ENCODE measurements at places on chromosomes 5 and 9.
A peak's percentile ranks its signal among the peaks of the same experiment; 100 is the strongest.

DNA sequence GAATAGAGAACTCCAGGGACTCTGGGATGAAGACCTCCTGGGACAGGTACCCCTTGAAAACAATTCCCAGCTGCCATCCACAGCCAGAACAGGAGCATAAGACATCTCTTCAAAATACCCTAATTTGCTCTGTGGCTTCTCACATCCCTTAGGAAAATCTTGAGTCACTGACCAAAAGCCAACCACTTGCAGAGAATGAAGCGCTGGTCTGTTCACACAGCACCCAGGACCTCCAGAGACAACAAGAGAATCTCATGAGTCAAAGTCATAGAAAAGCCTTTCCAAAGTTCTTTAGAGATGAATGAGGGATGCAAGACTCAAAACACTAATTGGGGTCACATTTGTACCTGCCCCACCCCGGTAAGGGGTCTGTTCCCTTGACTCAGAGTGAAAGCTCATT is 210.6 kb downstream of the SEMA5A start:
- DNase-seq: no peak

DNA sequence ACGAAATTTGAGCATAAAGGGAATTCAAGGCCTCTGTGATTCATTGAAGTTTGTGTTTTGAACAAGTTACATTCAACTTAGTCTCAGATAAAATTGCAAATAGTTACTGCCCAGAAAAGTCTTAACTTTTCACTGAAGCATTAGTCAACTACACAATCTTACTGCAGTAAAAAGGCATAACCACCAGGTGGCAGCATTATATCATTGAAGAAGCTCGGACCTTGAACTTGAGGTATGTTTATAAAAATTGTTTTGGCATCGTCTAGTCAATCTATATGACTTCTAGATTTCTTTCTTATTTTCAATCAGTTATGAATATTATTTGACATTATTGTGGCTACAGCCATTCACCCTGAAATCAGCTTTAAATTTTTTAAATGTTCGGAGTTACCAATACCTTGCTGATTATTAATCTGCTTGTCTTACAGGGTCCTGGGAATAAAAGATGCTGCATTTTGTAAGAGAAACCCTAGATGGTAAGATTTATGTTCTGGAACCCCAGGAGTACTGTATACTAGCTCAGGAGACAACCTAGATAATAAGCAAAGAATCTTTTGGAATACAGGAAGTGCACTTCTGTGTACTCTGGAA is 83.9 kb upstream of the GRAMD2B start:
- DNase-seq: peak; percentile 53

GRCh38 chr9:80509358-80509757 is 937.6 kb downstream of the TLE4 start:
- no peak for DNase-seq

GRCh38 chr5:172973127-172973916 is 10.2 kb upstream of the ATP6V0E1 start:
- no peak for DNase-seq

DNA sequence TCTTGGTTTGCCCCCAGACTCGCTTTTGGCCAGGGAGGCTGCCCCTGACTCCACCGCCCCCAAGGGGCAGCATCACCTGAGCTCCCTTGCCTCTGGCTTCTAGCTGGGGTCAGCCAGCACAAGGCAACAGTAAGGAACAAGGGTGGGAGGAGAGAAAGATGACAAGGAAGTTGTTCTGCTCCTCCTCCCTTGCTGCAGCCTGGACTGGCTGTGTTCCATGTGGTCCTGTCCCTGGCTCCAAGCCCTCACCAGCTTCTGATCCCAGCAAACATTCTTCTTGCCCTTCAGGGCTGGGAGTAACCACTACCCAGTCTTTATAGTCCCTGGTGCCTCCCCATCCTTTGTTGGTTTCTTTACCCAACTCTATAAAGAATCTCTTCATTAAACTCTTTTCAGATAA is 100.3 kb upstream of the SPIN1 start:
- DNase-seq: no peak

Measured in NCI-H1092 (cell line).